Kidney (tissue), 22 donors: ENCODE measurements at places on chromosomes 2 and 18. TPM values are rescaled to one million over a fixed set of nuclear protein-coding genes. Genes with fewer than 3 reads are reported as not detected.
A peak's percentile ranks its signal among the peaks of the same experiment; 100 is the strongest.

GRCh38 chr2:134155134-134155533, 98.7 kb upstream of the MGAT5 start:
- no peak for DNase-seq
- H3K36me3 ChIP-seq, result no peaks in the 10 kb centered on the region
- no peaks in the 10 kb centered on the region for H3K4me1 ChIP-seq
- no peak overlapping the region for H3K27ac ChIP-seq

DNA sequence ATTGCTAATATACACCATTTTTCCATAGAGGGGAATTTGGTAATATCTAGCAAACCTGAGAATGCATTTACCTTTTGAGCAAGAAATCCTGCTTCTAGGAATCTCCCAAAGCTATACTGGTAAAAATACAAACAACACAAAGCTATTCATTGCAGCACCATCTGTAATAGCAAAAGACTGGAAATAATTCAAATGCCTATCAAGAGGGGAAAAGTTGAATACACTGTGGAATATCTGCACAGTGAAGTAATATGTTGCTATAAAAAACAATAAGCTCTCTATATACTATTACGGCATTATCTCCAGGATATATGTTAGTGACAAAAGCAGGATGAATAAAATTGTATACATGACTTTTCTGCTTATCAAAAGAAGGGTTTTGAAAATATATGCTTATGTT, 112.3 kb upstream of the CHAC2 start:
- no peaks in the 10 kb centered on the region for H3K4me1 ChIP-seq
- no peaks in the 10 kb centered on the region for H3K36me3 ChIP-seq
- H3K4me3 ChIP-seq, result no peak overlapping the region
- H3K27me3 ChIP-seq, result no peaks in the 10 kb centered on the region

Gene BZW1
- 188 TPM for total RNA-seq

DNA sequence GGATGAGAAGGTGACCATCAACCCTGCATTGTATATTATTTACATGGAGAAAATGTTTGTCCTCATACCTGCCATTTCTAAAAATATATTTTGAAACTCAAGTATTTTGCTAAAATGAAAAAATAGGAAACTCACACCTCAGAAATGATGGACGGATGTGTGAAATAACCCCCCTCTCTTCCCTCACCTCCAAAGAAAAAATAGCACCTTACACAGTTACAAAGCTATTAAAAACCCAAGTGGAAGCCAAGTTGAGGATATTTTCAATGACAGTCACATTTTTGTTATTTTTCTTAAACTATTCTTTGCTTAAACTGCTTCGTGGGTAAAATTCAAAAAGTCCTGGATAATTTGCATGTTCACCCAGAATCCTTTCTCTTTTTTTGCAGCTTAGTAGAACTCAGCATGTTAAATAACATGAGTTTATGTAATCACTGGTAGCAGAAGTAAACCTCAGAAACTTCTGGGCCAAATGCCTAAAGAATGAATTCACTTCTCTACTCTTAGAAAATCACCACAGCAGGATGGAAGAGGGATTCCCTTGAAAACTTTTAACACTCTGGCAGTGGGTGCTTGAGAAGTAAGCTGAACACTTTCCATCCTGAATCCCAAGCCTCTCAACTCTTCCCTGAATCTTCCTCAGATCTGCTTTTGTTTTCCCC, 768 bp downstream of the DSC1 start:
- no peaks in the 10 kb centered on the region for H3K36me3 ChIP-seq
- no peak for DNase-seq

- H3K36me3 ChIP-seq, result no peaks in the 10 kb centered on the region
- no peaks in the 10 kb centered on the region for H3K27me3 ChIP-seq
- H3K4me1 ChIP-seq, result no peaks in the 10 kb centered on the region
Observed at GRCh38 chr18:77031662-77032061, 100.9 kb downstream of the MBP start.

- DNase-seq, result no peak
- H3K27me3 ChIP-seq, result no peaks in the 10 kb centered on the region
- H3K4me1 ChIP-seq, result no peaks in the 10 kb centered on the region
- H3K27ac ChIP-seq, result no peak overlapping the region
- no peaks in the 10 kb centered on the region for H3K36me3 ChIP-seq
- H3K4me3 ChIP-seq, result no peak overlapping the region
Observed at GRCh38 chr2:231877533-231878456, 48.4 kb downstream of the NPPC start.

DNA sequence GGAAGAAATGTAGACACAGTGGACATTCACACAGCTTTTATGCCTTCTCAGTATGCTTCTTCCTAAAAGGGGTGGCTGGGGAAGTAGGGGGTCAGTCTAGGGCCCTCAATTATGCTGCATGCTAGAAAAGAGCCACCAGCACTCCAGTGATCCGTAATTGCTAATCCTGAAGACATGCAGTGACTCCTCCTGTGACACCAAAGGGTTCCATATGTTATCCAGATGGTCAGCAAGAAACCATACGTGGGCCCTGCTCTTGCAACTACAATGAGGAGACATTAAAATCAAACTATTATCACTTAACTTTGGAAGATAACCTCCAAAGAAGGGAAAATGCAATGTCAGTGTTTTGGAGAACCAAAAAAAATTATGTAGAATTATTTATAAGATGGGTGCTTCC, 143.4 kb upstream of the LYPD1 start:
- no peak for DNase-seq
- H3K27me3 ChIP-seq, result no peaks in the 10 kb centered on the region
- H3K4me3 ChIP-seq, result no peak overlapping the region
- no peaks in the 10 kb centered on the region for H3K4me1 ChIP-seq
- H3K27ac ChIP-seq, result no peak overlapping the region

- no peak overlapping the region for H3K4me3 ChIP-seq
- no peak overlapping the region for H3K27ac ChIP-seq
- no peaks in the 10 kb centered on the region for H3K4me1 ChIP-seq
- no peaks in the 10 kb centered on the region for H3K27me3 ChIP-seq
- H3K36me3 ChIP-seq, result no peaks in the 10 kb centered on the region
Observed at GRCh38 chr2:34912084-34912483, 1313.0 kb upstream of the FAM98A start.

Gene CYP26B1
- total RNA-seq, result 2.5 TPM

DNA sequence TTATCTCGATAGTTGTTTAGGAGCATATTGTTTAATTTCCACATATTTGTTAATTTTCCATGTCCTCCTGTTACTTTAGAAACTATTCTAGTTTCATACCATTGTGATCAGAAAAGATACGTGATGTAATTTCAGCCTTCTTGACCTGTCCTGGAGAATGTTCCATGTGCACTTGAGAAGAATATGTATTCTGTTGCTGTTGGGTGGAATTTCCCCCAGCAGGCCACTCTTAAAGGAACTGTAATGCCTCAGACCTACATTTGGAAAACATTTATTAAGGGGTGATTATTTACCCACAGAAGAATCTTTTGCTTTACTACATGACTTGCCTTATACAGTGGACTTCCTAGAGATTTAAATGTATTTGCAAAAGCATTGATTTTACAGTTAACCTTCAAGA, 55.5 kb downstream of the LIMS1 start:
- DNase-seq, result no peak
- no peak overlapping the region for H3K4me3 ChIP-seq
- H3K4me1 ChIP-seq, result peaks cover 22% of the 10 kb centered on the region
- H3K27me3 ChIP-seq, result no peaks in the 10 kb centered on the region
- H3K27ac ChIP-seq, result no peak overlapping the region
- H3K36me3 ChIP-seq, result no peaks in the 10 kb centered on the region

Gene POMC
- total RNA-seq, result 1.5 TPM

Gene SCYGR4
- not detected for total RNA-seq

Gene SLC35F6
- 63.7 TPM for total RNA-seq

- DNase-seq, result no peak
- no peaks in the 10 kb centered on the region for H3K4me1 ChIP-seq
- H3K27me3 ChIP-seq, result no peaks in the 10 kb centered on the region
- H3K27ac ChIP-seq, result no peak overlapping the region
Observed at GRCh38 chr2:56177420-56178220, 6.2 kb upstream of the CCDC85A start.

DNA sequence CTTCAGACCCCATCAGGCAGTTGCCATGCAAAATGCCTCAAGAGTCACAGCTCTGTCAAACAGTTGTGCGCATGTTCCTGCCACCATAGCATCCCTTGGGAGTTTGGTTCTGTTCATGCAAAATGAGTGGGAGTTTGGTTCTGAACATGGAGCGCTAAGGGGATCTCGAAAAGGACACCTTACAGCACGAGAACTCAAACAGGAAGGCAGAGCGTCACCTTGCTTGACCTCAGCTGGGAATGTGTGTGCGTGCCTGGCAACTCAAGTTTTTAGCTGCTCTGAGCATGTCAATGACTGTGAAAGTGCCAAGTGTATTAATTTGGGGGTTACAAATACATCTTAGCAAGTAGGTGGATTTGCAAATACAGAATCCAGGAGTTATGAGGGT, 16.6 kb downstream of the MALL start:
- H3K27me3 ChIP-seq, result no peaks in the 10 kb centered on the region
- no peak overlapping the region for H3K27ac ChIP-seq
- peak; percentile 38 for DNase-seq
- H3K4me3 ChIP-seq, result no peak overlapping the region
- H3K4me1 ChIP-seq, result no peaks in the 10 kb centered on the region
- no peaks in the 10 kb centered on the region for H3K36me3 ChIP-seq

DNA sequence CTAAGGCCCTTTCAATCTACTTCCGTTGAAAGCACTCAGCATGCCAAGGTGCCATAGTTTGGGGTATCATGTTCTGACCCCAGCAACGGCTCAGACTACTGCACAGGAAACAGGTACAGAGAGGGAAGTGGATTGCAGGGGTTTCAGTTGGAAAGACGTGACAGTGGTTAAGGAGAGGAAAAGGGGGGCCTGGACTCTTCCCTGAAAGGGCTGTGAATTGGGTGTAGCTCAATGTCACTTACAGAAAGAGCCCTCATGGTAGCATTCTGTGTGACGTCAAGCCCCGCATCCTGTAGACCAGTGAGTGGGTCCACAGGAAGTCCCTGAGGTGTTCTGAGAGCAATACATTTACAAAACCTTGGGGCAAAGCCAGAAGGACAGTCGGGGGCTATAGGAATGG, 121.5 kb upstream of the GYPC start:
- H3K27ac ChIP-seq, result no peak overlapping the region
- no peak for DNase-seq
- no peaks in the 10 kb centered on the region for H3K36me3 ChIP-seq
- no peaks in the 10 kb centered on the region for H3K4me1 ChIP-seq
- H3K4me3 ChIP-seq, result no peak overlapping the region

DNA sequence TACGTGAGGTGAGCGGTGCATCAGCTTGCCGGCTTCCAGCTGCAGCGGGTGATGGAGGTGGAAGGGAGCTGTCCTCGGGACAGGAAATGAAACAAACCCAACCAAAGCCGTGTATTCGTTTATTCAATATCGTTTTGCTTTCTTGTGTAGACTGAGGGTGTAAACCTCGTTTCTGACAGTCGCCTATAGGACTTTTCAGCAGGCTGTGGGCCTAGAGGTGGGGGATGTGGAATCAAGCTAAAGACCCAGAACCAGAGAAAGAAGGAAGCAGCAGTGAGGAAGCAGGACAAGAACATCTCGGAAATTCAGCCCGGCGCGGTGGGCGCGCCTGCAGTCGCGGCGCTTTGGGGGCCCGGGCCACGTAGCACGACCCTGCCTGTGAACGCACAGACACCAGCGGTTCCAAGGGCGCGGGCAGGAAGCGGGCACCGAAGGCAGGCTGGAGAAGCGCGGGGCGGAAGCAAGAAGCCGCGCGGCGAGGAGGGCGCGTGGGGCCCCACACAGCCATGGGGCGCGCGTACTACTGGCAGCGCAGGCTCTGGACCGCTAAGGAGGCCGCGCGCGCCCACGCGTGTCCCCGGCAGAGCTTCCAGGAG, 755 bp upstream of the ATP9B start:
- H3K36me3 ChIP-seq, result no peaks in the 10 kb centered on the region
- no peaks in the 10 kb centered on the region for H3K4me1 ChIP-seq
- peak overlapping the region; percentile 92 for H3K27ac ChIP-seq
- DNase-seq, result peak; percentile 48

Gene PLCL1
- 14.7 TPM for total RNA-seq

GRCh38 chr2:88692187-88692586, 714 bp downstream of the RPIA start:
- H3K27me3 ChIP-seq, result no peaks in the 10 kb centered on the region
- H3K36me3 ChIP-seq, result no peaks in the 10 kb centered on the region
- peak; percentile 24 for DNase-seq
- H3K4me1 ChIP-seq, result peaks cover 6% of the 10 kb centered on the region
- H3K27ac ChIP-seq, result peak overlapping the region; percentile 10

Gene CFAP210
- total RNA-seq, result 0.60 TPM

Gene CERKL
- 8.0 TPM for total RNA-seq
